Thoracic aorta (tissue), 2 donors: ENCODE measurements at places on chromosomes 2 and 18. TPM values are rescaled to one million over a fixed set of nuclear protein-coding genes. Genes with fewer than 3 reads are reported as not detected.
A peak's percentile ranks its signal among the peaks of the same experiment; 100 is the strongest.

The SCN7A gene
- 9.0 TPM for total RNA-seq

The TMEM200C gene
- not detected for total RNA-seq

The LYG2 gene
- not detected for total RNA-seq

The ADRA2B gene
- 4.5 TPM for total RNA-seq

The ST6GAL2 gene
- 900 TPM for total RNA-seq

The GPR39 gene
- total RNA-seq: 2.7 TPM

The TBR1 gene
- total RNA-seq: not detected

The GDF7 gene
- 39.7 TPM for total RNA-seq

DNA sequence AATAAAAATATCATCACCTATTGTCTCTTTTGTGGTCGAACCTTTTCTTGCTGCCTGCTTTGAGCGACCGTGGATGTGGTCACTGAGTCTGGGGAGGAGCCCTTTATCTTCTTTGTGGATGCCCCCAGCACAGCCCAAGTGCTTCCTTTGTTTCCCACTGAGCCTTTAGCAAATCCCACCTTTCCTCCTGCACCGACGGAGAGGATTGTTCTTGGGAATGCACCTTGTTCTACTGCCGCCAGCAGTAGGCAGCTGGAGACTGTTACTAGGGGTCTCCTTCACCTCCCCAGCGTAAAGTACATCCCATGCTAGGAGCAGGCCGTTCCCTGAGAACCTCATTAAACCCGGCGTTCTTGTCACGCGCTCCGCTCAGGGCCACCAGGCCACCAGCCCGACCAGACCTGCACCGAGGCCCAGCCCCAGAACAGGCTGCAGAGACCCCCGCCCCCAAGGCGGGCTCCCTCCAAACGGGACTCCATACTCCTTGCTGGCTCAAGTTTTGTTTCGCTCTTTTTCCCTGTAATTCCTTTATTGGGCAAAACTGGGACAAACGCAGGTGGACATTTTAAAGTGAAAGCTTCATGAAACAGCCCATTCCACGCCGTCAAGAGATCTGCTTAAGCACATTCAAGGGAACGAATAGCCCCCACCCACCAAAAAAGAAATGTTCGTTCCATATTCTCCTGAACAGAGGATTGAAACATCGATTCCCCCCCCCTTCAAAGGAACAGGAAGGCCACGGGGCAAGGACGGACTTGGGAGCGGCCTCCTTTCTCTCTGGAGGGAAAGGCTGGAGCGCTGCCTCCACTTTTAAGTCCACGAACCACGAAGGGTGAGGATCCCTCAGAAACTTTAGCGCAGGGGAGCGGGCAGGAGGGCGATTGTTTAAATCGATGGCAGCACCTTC is 1.1 kb upstream of the MAT2A start:
- DNase-seq: no peak

- no peak for DNase-seq
Measured at GRCh38 chr2:240375024-240375645, 60.3 kb upstream of the GPC1 start.

DNA sequence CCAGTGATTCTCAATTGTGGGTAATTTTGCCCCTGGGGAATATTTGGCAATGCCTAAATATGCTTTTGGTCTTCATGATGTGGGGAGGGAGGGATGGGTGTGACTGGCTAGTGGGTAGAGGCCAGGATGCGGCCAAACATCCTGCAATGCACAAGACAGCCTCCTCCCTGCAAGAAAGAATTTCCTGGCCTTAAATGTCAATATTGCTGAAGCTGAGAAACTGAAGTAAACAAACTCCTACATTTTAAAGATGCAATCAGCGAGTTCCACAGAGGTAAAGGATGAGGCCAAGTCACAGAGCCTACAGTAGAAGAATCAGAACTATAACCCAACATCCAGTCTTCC is 272.9 kb upstream of the EPHA4 start:
- DNase-seq: no peak

DNA sequence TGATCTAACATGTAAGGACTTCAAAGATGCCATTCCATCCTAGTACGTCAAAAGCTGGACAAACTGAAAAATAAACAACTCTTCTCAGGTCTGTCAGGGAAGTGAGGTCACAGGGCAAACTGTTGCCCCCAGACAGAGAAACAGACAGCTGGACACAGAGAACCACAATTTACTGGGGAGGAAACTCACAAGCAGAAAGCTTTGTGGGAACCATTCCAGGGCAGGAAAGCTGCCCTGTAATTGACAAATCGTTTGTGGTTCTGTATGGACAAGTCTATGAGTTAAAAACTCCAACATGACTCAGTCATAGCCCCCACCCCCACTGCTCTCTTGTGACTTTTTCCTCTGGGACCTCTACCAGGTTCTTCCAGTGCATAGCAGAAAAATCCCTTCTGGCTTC is 28.4 kb downstream of the MCEE start:
- no peak for DNase-seq

DNA sequence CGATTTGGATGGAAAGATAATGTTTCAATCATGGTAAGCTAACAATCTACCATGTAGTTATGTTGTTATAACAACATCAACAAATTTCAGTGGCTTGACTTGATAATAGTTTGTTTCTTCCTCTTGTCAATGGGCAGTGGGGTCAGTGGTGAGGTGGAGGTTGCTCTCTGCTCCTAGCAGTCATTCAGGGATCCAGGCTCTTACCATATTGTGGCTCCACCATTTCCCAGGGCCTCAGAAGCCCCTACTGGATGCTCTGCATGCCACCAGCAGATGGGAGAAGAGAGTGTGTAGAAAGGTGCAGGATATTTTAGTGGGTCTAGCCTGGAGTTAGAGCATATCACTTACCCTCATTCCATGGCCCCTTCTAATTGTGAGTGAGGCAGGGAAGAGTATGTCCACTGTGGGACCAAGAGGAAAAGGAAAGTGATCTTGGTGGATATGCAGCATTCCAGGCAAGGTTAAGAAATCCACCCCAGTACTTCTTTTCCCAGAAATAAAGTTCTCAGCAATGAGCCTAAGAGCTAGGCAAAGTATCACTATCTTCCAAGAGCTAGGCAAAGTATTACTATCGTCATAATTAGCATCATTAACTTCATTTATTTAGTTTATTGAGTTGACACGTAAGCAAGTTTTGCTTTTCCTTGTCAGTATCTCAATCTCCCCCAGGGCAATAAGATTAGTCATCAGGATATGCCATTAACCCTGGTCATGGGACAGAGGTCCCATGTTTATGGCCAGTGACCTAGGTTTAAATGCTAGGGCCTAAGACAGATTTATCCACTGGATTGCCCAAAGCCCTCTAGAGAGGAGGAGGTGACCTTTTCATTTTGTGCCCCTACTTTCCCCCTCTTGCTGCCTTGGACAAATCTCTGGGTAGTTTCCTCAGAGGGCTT is 4.2 kb upstream of the IWS1 start:
- DNase-seq: no peak

- DNase-seq: no peak
Measured at GRCh38 chr2:27291865-27292264, 9.6 kb downstream of the TRIM54 start.

DNA sequence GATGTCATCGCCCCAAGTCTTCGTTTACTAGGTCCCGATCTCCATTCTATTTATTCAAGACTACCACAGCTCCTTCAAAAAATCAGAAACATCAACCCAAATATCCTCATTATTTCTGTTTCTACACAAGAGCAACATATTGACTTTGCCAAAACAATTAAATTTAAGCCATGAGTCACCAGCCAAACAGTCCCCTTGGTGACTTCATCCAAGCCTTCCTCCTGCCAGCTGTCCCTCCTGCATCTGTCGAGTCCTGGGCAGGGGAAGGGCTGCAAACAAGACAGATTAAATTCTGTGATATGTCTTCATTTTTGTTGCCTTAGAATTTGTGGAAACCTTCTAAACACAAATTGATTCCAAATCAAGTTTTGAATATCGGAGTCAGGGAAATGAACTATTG is 110.3 kb downstream of the SP3 start:
- DNase-seq: peak; percentile 6

- no peak for DNase-seq
Measured at GRCh38 chr2:238563551-238563950, 136.8 kb downstream of the ASB1 start.

DNA sequence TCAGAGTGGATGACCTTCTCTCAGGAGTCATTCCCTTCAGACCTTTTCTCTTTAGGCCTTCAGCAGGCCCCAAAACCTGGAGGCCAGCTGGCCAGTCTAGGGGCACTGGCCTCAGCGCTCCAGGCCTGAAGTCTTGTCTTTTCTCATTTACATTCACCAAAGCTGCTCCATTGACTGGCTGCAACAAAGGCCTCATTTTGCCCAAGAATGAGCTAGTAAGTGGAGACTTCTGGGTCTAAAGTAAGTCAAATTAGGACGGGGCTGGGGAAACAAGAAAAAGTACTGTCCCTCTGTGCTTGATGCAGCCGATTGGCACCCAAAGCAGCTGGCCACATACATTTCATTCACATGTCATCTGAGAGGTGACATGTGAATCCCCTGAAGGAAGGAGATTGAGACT is 83.8 kb upstream of the RIOK3 start:
- no peak for DNase-seq

- no peak for DNase-seq
Measured at GRCh38 chr2:134465228-134466105, 211.6 kb downstream of the MGAT5 start.

DNA sequence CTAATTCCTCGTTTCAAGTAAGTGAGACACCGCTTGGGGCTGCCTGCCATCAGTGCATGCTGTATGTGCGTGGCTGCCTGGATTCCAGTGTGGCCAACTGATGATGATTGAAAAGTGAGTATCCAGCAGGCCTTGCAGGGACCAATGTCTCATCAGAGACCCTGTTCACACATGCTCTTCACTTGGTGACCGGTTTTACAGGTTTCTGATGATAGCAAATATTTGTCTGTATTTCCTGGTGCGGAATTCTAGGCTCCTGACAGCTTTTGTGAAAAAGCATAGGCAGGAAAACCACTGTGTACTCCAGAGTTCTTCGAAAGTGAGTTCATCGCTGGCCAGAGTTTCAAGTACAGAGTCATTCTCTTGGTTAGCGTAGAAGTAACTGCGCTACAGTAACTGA is 13.8 kb upstream of the YWHAQ start:
- DNase-seq: no peak

GRCh38 chr18:26164571-26164970 is 30.9 kb downstream of the PSMA8 start:
- DNase-seq: no peak

DNA sequence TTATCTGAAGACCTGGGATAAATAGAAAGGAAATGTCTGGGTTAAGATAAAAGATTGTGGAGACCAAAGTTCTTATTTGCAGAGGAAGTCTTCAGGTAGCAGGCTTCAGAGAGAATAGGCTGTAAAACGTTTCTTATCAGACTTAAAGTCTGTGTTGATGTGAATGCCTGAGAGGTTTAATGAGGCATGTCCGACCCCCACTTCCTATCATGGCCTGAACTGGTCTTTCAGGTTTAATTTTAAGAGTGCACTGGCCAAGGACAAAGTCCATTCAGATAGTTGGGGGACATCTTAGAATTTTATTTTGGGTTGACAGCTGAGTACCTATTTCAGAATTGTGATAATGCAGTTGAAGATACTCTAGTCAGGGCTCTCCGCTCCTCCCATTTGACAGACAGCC is 92.1 kb downstream of the ATL2 start:
- no peak for DNase-seq

DNA sequence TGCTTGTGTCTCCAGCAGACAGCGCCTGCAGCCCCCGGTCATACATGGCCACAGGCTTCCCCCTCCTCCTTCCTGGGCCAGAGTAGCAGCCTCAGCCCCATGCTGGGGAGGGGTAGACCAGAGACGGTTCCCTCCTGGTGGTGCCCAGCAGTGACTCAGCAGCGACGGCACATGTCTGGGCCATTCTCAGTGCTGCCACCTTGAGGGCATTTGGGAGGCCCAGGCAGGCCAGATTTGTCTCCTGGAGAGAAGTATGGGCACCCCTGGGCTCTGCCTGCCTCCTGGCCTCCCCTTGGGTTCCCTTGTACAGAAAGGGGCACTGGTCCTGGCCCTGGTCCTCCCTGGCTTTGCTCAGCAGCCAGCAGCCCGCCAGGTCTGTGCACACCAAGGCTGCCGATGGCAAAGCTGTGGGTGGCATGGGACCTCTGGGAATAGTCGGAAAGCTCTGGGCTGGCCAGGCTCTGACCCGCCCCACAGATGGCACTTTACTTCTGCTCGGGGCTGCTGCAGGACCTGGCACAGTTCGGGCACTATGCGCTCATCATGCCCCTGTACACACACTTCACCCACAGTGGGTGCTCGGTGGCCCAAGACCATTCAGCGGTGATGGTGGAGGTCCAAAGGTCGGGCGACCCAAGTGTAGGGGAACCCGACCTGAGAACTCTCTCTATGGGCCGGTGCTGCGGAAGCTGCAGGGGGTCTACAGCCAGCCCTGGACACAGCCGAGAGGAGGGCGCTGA is 11.4 kb upstream of the ALPI start:
- no peak for DNase-seq

DNA sequence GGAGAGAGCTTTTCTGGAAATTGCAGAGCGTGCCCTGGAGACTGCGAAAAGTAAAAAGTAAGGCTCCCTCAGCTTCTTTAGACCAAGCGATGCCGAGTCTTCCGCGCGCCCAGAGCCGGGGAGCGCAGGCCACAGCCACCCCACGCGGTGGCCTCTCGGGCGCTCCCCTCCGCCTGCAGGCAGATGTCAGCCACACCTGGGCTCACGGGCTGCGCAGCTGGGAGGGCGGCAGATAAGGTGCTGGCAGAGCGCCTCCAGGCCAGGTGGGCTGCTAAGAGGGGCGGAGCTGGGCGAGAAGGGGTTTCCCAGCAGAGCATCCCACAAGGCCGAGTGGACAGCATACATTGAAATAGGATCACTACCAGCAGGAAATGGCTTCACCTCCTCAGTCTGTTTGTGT is 81.7 kb downstream of the ARHGEF4 start:
- DNase-seq: no peak

- DNase-seq: no peak
Measured at GRCh38 chr18:70322385-70322784, 33.5 kb downstream of the SOCS6 start.

- no peak for DNase-seq
Measured at GRCh38 chr2:74006459-74006858, 21.7 kb downstream of the TET3 start.

DNA sequence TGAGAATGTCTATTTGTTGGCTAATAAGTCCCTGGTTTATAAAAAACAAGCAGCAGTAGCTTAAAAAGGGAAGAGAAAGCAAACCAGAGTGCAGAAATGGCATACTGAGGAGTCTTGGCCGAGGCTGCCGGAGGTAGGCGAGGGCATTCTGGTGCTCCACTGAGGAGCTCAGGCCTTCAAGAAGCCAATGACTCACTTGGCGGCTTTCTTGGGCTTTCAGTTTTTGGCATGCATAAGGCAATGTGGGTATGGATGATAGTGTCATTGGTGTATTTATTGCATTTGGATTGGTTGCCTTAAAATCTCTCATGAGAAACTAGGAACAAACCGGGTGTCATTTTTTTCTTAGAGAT is 119.6 kb upstream of the ARL5A start:
- DNase-seq: peak; percentile 72
